Right ventricle myocardium inferior (tissue), 1 donor: ENCODE measurements at places on chromosomes 1 and 21.

DNA sequence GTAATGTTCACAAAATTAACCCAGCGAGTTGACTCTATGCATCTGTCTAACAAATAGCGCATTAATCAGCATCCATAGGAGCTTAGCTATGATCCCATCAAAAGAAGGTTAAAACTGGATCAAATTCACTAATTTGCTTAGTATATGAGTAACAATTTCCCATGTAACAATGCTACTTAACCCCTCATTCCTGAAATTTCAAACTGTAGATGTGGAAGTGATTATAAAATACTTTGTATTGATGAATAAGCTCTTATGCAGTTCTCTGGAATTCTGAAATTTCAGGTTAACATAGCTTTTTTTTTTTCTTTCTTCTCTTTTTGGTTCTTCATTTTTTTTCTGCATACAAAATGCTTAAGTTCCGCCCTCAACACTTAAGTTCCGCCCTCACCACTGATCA, 1272.7 kb downstream of the KCNT2 start:
- no peak for DNase-seq

DNA sequence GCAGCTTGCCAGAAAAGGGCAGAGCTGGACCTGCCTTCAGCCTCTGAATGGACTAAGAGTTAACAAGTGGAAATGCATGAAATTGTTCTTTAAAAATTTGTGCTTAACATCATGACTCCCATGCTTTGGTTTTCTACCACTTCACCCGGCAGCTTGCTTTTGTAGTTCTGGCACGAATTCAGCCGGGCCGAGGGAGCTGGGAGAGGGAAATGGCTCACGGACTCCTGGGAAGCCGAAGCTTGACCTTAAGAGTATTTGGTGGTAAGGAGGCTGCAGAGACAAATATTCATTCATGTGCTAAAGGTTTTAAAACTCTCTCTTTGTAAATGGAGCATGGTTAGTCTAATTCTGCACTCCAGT, 17.2 kb upstream of the GFI1 start:
- no peak for DNase-seq

GRCh38 chr1:228848406-228848805, 113.1 kb downstream of the RHOU start:
- no peak for DNase-seq

GRCh38 chr21:44370027-44370735, 16.8 kb downstream of the TRPM2 start:
- no peak for DNase-seq

DNA sequence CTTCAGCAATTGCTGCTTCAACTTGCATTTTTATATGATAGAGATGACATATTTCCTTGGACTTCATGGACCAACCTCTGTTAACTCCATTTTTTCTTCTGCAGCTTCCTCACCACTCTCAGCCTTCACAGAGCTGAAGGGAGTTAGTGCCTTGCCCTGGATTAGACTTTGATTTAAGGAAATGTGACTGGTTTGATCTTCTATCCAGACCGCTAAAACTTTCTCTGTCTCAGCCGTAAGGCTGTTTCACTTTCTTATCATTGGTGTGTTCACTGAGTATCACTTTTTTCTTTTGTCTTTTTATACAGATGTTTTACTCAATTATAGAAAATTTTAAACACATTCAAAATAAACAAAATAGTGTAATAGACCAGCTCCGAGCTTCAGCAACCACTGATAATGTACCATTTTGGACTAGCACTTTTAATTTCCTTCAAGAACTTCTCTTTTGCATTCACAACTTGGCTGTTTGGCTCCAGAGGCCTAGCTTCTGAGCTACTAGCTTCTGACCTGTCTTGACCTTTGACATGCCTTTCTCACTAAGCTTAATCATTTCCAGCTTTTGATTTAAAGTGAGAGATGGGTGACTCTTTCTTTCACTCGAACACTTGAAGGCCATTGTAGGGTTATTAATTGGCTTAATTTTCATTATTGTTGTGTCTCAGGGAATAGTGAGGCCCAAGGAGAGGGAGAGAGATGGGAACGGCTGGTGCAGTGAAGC, 9.3 kb downstream of the NEK7 start:
- no peak for DNase-seq

DNA sequence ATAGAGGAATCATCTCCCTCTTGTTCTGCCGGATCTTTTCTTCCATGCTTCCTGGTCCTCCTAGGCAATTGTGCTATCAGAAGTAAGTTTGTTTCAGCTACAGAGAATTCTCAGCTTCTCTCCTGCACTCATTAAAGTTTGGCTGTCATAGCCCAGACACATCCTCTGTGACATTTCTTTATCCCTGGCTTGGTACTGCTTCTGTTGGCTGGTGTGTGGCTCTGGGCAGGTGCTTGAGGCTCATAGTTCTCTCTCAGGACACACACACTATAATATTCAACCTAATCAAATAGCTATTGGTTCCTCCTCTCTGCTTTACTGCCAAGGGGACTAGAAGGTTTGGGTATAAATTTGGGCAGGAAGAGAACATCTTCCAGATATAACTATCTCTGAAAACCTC, 172.1 kb downstream of the ROR1 start:
- DNase-seq: no peak

DNA sequence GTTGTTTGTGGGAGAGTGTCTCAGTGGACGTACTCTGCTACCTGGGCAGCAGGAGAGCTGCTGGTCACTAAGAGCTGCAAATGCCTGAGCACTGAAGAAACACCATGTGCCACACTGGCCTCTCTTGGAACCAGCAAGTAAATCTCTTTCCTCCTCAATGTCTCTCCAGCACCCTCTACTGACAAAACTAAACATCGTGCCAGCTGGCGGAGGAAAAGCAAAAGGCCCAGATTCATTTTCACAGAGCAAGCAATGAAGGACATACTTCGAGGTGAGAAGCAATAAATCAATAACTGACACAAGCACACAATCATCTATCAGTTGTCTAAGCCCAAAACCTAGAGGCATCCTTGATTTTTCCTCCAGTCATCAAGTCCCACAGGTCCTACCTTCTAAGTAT, 78.1 kb downstream of the RERE start:
- DNase-seq: no peak

DNA sequence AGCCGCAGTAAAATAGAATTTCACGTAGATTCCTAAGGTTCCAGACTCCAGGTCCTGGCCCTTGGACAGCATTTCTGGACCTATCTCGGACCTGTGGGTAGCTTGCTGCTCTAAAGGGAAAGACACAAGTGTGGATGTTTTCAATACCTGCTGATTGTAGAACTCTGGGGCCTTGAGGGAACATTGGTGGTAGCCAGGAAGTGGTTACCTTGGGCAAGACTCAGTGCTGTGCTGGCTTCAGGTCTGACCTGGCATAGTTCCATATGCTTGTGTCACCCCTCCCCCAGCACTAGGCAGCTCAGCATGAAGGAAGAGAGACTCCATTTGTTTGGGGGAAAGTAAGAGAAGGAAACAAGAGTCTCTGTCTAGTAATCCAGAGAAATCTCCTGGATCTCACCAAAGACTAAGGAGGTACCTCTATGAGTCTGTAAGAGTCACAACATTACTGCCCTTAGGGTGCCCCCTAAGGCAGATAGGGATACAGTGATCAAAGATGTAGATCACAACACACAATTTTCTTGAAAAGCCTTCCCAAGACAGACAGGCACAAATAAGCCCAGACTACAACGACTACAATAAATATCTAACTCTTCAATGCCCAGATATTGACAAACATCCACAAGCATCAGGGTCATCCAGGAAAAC, 398.8 kb downstream of the TGFB2 start:
- DNase-seq: no peak

GRCh38 chr1:52479076-52479475, 73.8 kb downstream of the TUT4 start:
- no peak for DNase-seq

- no peak for DNase-seq
These were observed 2019.8 kb downstream of the NCAM2 start for GRCh38 chr21:23017989-23018388.

DNA sequence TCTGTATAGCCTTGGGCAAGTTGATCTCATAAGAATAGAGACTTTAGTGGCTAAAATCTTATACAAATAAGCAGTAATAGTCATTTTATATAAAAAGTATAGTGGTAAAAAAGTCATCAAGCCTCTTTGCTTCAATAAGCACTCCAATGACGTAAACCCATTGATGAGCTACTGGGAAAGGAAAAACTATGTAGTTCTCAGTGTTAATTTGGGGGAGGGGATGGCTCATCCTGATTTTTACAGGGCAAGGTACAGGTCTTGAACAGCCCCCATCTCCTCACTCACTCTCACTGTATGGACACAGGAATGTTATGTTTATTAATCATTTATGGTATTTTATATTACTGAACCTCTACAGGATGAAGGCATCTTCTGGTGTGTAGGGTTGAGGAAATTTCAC, 38.1 kb upstream of the CD55 start:
- DNase-seq: no peak

- DNase-seq: no peak
These were observed 22.0 kb upstream of the CAMK1G start for GRCh38 chr1:209561532-209561931.

GRCh38 chr21:17690078-17690494, 77.4 kb upstream of the BTG3 start:
- DNase-seq: no peak

- DNase-seq: no peak
These were observed 55.8 kb upstream of the BOLA1 start for GRCh38 chr1:149843431-149844041.

- DNase-seq: no peak
These were observed 17.1 kb upstream of the SCMH1 start for GRCh38 chr1:41259221-41259620.

DNA sequence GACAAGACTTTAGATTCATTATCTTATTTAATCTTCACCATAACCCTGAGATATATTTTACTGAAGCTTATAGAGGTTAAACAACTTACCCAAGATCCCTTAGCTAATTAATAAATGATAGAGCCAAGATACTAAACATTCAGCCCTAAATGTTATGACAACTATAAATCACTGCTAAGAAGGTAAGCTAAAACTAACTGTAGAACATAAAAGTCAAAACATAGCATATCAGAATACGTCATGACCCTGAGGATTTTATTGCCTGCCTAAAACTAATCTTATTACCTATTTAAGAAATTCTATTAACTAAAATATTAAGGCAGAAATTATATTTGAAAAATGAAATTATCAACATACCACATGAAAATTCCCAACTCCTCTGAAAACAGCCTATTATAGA, 22.6 kb downstream of the EVI5 start:
- DNase-seq: no peak

- no peak for DNase-seq
These were observed 458.3 kb upstream of the BRINP3 start for GRCh38 chr1:190935925-190936324.

DNA sequence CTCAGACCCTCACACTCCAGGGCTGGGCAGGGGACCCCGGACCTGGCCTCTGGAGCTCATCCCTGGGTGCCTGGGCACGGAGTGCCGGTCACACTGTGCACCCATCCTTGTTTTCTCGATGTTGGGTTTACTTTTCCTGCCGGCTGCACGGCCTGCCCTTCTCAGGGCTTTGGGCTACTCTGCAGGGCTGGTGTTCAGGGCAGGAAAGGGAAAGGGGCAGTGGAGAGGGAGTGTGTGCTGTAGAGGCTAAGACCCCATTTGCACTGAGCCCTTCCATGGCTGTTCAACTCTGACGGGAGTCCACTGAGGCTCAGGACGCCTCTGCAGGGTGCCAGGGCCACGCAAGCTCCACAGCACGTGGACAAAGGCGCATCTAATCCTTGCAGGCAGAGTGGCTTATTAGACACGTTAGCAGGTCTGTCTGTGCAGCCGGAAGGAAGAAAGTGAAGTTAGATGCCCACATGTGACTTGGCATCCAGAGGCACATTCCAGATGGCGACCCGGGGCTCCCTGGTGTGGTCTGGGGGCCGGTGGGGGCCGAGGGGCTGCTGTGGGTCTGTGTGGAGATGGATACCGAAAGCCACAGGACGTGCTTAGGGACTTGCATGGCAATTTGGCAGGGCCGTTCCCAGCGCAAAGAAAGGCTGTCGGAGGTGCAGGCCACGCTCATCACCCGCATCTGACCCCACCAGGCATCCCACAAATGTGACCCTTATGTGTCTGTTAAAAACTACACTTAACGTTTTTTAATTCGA, 33.6 kb downstream of the COL18A1 start:
- DNase-seq: peak; percentile 54

DNA sequence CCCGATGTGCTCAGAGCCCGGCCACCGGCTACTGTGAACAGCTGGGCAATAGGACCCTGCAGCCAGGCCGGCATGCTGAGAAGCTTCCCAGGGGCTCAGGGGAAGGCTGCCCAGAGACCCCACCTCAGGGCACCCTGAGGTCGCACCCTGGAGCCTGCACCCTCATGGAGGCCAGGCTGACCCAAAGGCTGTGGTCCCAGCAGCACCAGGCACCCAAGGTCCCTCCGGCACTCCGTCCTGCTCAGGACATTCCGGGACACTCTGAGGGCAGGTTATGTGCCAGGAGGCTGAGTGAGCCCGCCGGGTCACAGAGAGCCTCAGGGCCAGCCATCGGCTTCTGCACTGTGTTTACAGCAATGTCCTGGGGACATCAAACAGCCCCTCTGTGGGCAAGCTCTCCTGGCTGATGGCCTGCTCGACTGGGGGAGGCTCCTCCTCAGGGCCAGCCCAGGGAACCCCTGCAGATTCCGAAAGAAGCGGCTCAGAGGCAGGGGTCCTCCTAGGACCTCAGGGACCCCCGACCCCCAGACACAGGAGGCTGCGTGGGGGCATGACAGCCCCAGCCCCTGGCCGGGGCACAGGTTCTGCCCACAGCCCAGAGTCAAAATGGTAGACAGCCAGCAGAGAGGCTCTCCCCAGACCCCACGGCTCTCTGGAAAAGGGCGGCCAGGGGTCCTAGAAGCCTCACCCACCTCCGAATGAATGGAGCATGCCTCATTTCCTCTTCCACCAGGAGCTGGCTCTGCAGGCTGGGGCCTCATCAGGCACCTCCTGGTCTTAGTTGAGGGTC, 8.2 kb downstream of the SLC19A1 start:
- peak; percentile 71 for DNase-seq

GRCh38 chr1:44503625-44504024, 98.6 kb downstream of the RNF220 start:
- no peak for DNase-seq

DNA sequence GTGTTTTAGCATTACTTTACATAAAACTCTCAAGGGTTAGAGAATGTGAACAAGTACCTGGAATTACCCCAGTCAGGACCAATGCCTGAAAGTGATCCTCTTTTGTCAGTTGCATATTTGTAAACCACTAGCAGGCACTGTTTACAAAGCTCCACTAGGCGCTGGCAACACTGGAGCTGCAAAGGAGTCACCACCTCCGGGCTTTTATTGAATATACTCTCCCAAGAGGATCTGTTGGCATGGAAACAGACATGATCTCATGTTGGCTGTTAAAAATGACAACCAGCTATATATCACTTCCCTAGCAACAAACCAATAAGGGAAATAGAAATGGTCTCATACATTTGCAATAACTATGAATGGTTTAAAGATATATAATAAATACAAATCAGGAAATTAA, 116.0 kb downstream of the TTLL7 start:
- no peak for DNase-seq

GRCh38 chr1:36257375-36257767, 33.1 kb downstream of the THRAP3 start:
- DNase-seq: no peak

GRCh38 chr1:241770115-241770514, 77.9 kb upstream of the EXO1 start:
- no peak for DNase-seq
